ENCODE measurements at places on chromosomes 2 and 18.

- DNase-seq = no peak
These were observed 95.1 kb downstream of the CRIM1 start for GRCh38 chr2:36450466-36451196.

DNA sequence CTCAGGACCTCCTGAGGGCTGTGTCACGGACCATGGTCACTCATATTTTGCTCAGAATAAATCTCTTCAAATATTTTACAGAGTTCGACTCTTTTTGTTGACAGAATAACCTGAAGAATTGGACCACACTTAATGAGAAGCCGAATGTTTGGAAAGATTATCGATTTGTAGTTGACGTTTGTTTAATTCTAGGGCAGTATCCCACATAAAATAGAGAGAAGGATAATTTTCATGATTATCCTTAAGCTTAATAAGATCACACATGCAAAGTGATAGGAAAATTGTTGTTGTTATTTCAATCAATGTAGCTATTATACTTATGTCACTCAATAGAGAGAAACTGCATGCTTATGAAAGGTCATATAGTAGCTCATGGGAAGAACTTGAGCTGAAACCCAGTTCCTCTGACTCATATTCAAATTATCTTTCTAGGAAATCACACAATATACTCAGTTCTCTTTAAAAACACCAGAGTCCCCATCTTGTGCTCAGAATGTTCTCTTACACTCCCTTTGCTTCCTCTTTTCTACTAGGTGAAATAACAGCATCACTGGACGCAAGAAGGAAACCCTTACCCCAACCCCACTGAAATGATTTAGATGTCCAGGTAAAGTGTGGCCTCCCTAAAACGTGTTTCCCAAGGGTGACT is 982.1 kb downstream of the TSN start:
- DNase-seq = no peak

DNA sequence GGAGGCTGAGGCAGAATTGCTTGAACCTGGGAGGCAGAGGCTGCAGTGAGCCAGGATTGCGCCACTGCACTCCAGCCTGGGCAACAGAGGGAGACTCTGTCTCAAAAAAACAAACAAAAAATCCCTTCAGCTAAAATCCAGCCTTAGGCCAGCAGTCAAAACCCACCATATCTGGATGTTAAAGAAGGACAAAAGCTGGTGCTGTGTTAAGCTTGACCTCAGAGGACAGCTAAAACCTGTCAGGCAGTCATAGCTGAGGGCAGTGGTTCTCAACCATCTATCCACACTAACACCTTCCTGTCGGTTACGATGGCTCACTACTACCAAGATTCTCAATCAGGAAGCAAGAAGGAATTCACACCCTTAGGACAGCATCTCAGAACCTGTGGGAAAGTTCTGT is 9.6 kb downstream of the PTRHD1 start:
- DNase-seq = no peak

DNA sequence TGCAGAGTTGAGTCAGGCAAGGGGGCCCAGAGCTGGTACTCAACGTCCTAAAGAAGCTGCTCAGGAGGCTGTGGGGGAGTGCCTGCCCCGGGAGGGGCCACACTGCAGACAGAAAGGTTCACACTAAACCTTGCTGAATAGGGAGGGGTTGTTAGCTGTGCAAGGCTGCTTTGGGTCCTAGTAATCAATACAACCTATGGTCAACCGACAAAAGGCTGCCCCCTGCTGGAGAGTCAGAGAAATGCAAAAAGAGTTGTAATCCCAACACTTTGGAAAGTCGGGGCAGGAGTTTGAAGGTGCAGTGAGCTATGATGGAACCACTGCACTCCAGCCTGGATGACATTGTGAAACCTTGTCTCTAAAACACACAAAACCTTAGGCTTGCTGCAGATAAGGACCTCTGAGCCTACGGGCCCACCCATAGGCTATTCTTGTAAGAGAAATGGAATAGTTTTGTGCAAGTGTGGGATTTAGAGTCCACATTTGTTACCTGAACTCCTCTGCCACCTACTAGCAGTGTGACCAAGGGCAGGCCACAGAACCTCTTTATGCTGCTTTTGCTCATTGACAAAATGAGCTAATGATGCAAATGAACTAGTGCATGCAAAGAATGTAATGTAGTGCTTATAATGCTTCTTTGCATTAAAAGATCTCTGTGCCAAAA is 81.5 kb downstream of the PRPF40A start:
- no peak for DNase-seq

DNA sequence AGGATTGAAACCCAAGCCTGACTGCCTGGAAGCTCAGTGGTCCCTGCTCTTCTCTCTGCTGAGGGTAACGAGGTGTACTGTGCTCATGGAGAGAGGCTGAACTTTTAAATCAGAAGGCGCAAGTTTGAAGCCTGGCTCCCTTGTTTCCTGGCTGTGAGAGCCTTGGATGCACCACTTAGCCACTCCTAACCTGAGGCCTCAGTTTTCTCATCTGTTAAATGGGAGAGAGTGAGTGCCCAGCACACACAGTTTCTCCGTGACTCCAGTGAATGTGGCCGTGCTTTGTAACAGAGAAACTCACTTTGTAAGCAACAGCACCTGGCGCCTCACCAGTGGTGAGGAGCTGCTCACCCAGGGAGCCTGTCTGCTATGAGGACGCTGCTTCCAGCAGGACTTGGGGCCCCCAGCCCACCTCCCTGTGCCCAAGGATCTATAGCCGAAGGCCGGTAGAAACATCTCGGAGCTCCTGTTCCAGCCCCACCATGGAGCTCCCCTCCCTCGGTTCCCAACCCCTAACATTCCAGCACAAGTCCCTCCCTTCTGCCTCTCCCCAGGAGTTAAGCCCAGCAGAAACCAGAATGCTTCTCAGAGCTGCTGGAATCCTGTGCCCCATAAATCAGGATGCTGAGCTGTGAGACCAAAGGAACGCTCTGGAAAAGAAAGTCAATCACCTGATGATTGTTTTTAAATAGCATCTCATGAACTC is 20.3 kb upstream of the KCNK3 start:
- DNase-seq = no peak
